ENCODE measurements at places on chromosomes 16 and 17.

- DNase-seq = no peak
These were observed 388.5 kb downstream of the CNTNAP4 start for GRCh38 chr16:76665571-76666275.

GRCh38 chr17:7109461-7110322, 4.9 kb downstream of the ASGR2 start:
- DNase-seq = no peak

DNA sequence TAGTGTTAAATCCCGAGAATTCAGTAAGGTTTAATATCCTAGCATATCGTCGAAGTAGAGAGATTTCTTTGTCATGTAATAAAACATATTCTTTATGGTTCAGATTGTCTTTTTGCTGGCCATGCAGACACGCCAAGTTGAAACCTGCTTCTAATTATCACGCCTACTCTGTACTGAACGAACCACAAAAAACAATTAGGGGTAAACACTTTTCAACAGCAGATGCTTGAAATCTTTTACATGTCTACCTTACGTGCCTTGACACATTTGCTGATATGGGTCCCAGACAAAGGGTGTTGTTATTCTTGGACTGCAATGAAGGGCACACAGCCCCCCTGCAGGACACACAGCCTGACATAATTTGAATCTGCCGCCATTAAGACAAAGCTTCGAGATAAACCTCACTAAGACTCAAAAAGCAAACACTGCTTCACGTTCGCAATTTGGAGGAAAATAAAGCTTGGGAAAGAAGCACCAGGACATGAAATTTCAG, 13.3 kb downstream of the WIPI1 start:
- DNase-seq = no peak

DNA sequence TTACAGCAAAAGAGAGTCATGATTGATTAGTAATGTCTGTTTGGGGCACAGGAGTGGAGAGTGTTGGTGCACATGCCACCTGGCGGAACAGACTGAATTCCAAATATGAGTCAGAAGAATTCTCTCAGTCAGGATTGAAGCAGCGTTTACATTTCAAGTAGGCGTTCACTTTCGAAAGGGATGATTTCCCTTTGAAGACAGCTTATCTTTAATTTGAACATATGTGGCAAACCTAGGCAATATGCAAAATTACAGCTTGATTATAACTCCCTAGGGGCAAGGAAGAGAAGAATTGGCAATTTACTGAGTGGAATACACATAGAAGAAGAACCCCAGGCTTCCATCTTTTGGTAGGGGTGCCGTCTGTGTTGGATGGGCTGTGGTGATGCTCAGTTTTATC, 235.8 kb downstream of the HAPSTR1 start:
- no peak for DNase-seq

GRCh38 chr17:48062273-48062672, 14.1 kb downstream of the NFE2L1 start:
- DNase-seq = no peak

GRCh38 chr17:18027280-18027679, 11.7 kb downstream of the ATPAF2 start:
- no peak for DNase-seq

- DNase-seq = no peak
These were observed 685.3 kb downstream of the WWOX start for GRCh38 chr16:78784771-78785170.

DNA sequence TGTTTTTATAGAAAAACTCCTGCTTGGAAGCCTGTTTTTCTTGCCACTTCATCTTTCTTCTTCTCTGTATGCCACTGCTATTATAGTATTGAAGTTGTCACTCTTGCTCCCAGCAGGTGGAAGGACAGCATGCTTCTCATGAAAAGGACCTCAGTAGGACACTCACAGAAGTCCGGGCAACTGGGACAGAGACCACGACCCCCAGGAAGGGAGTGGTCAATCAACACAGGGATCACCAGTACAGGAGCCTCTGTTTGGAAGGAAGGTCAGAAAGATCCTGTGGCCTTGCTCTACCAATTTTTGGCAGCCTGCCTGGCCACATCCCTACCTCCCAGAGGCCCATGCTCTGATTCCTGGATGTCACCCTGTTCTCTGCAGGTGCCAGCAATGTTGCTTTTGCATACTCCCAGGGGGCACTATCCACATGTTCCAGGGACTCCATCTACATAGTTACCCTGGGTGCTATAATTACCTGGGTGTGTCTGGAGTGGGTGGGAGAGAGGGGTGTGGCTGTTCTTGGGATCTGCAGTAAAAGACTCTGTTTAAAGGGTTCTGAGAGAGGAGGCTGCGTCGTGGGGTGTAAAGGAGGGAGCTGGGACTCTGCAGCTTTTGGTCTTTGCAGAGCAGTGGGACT, 13.7 kb upstream of the AKAP10 start:
- no peak for DNase-seq

- DNase-seq = peak; percentile 99
These were observed at the start of gene KDM8 for GRCh38 chr16:27203507-27204311. TSS of gene KDM8 (plus strand) at chr16:27203526. CDS start at chr16:27210124, 6,598 bp downstream.

- no peak for DNase-seq
These were observed 75.9 kb downstream of the LMF1 start for GRCh38 chr16:894841-895240.

- DNase-seq = no peak
These were observed 9.0 kb downstream of the TMEM92 start for GRCh38 chr17:50283246-50283645.

DNA sequence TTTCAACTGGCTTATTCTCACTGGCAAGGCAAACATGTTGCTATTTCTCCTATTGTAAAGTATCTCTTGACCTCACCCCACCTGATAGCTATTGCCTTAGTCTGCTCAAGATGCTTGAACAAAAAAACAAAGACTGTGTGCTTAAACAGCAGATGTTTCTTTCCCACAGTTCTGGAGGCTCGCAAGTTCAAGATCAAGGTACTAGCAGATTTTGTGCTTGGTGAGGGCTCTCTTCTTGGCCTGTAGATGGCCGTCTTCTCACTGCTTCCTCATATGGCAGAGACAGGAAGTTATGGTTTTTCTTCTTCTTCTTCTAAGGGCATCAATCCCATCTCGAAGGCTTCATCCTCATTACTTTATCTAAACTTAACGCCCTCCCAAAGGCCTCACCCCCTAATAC, 109.7 kb upstream of the CLEC3A start:
- no peak for DNase-seq

GRCh38 chr16:79640513-79641360, 40.2 kb upstream of the MAF start:
- no peak for DNase-seq

DNA sequence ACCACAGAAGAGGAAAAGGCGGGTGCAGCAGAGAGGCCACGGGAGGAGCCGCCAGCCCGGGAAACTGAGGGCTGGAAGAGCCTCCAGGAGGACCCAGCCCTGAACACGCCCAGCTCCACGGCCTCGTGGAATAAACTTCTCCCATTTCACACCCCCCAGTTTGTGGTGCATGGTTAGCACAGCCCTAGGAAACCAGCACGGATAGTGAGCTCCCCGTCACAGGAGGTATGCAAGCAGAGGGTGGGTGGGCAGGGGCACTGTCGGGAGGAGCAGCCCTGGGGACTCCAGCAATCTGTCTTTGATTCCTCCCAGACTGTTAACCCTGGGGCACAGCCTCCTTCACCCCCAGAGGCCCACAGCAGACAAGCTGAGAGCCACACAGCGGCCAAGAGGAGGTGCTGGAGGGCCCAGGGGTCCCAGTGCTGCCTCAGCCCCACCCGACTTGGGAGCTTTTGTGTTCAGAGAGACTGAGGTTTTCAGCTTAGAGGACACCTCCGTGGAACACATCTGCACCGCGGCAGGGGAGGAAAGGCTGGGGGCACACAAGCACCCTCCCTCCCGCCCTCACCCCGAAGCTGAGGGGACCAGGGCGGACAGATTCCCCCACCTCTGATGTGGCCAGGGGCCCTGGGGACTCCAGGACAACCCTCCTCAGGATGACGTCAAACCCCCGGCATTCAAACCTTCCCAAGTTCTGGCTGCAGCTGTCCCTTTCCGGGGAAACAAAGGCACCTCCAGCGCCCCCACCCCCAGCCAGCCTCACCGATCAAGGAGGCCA, 1.7 kb upstream of the IL17C start:
- no peak for DNase-seq

DNA sequence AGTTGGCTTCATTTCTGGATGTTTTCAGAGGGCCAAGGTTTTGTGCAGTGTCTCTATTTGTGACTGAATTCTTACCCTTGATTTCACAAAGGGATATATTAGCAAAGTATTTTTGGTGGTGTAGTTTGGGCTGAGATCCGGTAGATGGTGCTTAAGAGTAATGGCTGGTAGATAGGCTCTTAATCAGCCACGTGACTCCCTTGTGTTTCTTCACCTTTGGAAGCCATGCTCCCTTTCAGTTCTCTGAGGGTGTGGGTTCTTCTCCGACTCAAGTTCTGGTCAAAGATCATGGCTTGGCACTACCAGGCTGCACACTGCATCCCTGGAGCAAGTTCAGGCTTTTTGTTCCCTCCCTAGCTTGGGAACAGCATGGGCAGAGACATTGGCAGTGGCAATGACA, 887.3 kb downstream of the CDH8 start:
- DNase-seq = peak; percentile 1

GRCh38 chr17:59804901-59805465, 87.8 kb downstream of the TUBD1 start:
- DNase-seq = peak; percentile 31

DNA sequence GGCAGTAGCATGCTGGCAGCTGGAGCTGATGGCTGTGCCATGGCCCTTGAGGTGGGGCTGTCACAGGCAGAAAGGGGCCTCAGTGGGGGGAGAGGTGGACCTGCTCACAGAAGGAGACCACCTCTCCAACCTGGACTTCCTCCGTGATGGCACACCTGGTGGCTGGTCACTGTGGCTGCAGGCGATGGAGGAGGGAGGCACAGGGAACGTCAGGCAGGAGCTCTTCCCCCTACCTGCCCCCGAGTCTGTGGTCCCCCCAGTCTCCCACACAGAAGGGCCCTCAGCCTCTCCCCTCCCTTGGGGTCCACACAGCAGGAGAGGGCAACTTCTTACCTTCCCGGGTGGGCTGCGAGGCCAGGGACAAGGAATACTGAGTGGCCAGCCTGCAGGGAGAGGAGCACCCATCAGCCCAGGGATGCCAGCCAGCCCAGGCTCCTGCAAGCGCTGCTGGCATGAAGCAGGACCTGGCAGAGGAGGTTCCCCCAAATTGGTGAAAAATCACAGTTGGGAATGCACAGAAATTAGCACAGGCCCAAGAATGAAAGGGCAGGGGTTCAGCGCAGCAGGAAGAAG, 96.5 kb downstream of the GOSR1 start:
- no peak for DNase-seq

DNA sequence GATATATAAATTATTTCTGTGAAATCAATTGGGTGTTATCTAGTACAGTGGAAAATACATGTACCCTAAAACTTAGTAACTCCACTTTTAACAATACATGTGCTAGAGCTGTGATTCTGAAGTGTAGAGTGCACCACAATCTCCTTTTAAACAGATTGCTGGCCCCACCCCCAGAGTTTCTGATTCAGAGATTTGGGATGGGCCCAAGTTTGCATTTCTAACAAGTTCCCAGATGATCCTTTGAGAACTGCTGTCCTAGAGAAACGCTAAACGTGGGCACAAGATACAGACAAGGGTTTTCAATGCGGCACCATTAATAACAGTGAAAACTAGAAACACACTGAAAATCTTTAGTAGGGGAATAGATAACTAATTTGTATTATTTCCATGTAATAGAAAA, 49.2 kb downstream of the NXPH3 start:
- DNase-seq = no peak

- DNase-seq = no peak
These were observed 140.6 kb upstream of the TNRC6C start for GRCh38 chr17:77817953-77818352.

GRCh38 chr16:17839907-17840306, 369.1 kb upstream of the XYLT1 start:
- no peak for DNase-seq

- DNase-seq = no peak
These were observed 10.1 kb upstream of the DHRS13 start for GRCh38 chr17:28912938-28913333.

- DNase-seq = no peak
These were observed 135.0 kb upstream of the FOXF1 start for GRCh38 chr16:86375364-86375763.

GRCh38 chr17:28862561-28862960, 7.7 kb downstream of the ERAL1 start:
- no peak for DNase-seq

DNA sequence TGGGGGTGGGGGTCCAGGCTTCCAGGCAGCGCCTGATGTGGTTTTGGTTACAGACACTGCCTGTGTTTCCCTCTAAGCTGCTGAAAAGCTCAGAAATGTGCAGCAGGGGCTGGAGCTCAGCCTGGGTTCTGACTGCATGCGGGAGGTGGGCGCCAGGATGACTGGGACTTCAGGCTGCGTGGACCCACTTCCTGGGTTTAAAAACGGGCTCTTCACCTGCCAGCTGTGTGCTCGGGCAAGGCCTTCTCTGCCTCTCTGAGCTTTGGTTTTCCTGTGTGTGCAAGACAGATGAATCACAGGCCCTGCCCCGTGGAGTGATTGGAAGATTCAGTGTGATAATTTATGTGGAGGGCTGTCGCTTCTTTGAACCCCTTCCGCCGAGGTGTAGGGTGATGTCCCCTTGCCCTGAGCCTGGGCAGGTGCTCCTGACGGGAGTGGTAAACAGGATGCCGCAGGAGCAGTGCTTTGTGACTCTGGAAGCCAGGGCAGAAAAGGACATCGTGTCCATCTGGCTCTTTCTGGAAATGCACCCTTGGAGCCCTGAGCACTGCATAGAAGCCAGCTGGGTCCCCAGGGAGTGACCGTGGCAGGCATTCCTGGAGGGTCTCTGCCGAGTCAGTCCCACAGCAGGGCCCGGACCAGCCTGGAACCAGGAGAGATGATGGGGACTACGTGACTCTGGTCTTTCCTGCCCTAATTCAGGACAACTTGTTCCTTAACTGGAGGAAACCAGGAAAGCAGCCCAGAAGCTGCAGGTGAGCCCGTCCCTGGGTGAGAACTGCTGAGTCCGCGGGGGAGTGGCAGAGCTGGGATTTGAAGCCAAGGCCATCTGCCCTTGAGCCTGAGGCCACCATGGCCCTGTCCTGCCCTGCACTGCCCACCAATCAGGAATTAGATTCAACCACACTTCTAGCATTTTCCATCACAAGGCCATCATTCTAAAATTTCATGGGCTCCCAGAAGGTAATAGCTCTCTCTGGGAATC, 28.5 kb upstream of the SLC7A5 start:
- peak; percentile 87 for DNase-seq

DNA sequence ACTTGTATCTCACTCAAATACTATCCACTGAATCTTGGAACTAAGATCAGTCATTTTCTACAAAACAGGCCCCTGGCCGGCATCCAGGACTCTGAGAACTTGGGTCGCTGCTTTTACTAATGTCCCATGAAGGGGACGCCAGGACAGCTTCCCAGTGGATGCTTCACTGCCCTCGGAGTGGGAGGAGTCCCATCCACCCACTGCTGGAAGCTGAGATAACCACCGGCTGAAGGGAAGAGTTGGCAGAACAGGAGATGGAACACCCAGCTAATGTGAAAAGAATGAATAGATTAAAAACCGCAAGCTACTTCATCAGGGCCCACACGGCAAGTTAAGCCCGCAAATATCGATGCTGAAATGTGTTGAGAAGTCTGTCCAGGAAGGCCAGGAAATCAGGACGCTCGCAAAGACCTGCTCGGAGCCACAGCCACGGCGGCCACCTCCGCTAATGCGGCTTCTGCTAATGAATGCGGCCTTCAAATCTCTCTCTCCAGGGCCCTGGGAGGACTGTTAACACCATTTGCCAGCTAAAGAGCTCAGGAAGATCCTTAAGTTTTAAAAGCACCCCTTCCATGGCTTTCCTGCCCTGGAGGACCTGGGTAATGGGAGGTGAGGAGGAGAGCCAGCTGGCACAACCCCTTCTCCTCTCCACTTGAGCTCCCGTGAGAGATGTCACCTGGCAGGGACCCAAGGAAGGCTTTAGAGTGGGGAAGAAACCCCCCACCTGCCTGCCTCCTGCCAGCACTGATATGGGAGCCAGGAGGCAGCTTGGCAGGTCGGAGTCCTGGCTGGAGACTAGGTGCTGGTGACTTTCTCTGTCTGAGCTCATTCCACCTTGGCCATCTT, 226.6 kb upstream of the RPL38 start:
- no peak for DNase-seq

Measured in cerebellar cortex (tissue), 1 donor.